Activated T-helper 1 cell treated with Interleukin-2 at 50 U/mL for 16 hours (primary cell): ENCODE measurements at places on chromosomes 2 and 18.

DNA sequence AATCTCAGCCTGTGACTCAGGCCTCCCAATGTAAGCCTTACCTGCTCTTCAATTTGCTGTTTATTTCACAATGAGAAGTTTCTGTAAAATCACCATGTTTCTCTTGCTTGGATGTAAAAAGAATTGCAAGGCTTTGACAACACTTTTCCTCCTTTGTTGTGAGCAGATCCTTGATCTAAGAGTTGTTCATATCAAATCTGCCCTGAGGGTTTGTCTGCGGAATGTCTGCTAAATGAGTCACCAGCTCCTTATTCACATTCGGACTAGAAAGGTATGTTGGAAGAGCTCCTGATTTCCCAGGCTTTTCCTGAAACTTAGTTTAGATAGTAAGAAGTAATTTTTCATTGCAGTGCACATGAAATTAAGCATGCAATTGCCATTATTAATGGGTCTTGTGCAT lies 268.2 kb upstream of the TCF4 start:
- no peak for DNase-seq

GRCh38 chr2:164681009-164681408 lies 59.7 kb upstream of the GRB14 start:
- no peak for DNase-seq

DNA sequence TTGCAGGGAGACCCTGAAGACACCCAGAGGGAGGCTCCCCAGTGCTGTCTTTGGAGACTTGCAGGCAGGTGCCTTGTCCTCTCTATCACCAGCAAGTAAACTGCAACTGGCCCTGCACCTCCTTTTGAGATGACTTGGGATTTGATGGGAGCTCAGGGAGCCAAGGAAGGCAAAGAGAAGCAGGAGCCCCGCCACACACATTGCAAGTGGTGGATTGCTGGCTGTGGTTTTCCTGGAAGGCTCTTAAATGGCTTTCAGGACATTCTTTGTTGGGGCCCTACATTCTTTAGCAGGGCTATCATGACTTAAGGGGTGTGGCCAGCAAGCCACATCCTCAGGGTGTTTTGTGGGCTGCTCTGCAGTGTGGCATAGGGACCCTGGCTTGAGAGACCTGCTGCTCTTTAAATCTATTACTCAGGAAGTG lies 39.9 kb upstream of the CDC42EP3 start:
- peak; percentile 7 for DNase-seq

- no peak for DNase-seq
Measured at GRCh38 chr2:227188292-227188691, 23.9 kb downstream of the COL4A3 start.

DNA sequence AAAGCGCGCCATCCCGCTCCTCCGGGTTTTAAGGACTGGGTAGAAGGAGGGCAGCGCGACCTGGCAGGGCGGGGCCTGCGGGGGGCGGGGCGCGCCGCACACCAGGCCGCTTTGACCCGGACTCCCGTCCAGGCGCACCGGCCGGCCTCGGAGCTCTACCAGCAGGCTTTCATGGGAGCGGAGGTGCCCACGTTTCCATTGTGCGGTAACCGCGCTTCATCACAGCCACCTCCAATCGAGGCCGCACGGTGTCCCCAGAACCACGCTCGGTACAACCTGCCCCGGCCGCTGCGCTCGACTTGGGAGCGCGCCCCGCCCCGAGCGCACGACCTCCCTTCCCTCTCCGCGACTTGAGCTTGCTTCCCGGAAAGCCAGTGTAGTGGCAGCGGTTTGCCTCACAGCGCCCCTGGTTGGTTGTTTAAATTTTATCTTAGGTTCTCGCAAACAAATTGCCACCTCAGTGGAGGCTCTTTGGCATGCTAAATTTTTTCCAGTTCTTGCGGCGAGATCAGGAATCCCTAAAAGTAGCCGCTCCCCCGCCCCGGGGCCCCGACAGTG lies 280 bp upstream of the CYP1B1 start:
- no peak for DNase-seq

DNA sequence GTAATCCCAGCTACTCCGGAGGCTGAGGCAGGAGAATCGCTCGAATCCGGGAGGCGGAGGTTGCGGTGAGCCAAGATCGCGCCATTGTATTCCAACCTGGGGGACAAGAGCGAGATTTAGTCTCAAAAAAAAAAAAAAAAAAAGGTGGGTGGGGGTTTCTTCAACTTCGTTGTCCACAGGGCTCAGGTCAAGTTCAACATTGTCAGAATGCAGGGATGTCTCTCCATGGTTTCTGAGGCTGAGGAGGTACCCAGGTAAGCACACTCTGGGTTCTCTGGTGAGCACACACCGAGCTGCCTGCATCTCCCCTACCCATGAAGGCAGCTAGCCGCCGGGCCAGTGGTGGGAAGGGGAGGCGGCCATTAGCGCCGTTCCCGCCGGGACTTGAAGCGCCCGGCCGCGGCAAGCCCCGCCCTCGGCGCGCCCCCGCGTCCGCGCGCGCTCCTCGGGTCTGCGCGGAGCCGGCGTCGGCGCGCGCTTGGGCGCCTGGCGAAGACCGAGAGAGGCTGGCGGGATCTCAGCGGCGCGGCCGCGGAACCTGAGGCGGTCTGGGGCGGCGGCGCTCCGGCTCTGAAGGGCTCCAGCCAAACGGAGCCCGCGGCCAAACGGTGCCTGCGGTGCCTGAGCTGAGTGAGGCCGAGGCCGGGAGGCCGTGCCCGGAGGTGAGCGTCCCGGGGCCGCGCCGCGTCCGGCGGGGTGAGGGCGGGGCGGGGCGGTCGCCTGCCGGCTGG lies at the start of gene UBXN2A:
Gene UBXN2A (plus strand): TSS at position 477 of the 731 bp plus-strand sequence. CDS start 17,852 bp downstream, outside the sequence.
- DNase-seq, result peak; percentile 66

DNA sequence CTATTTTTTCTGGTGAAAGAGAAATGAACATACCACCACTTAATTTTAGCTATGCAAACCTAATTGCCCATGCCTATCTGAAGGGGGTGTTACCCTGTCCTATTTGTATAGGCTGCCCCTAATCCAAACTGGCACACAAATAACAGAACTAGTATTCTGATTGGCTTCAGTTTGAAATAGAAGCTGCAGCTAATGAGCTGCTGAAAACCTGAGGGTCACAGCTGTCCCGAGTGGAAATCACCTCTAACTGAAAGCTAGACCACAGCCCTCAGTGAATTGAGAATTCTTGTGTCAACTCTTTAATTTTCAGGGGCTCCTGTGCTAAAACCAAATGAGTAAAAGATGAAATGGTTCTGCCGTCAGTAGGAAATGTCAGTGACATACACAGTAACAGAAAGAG lies 28.7 kb downstream of the CCDC141 start:
- DNase-seq, result no peak

DNA sequence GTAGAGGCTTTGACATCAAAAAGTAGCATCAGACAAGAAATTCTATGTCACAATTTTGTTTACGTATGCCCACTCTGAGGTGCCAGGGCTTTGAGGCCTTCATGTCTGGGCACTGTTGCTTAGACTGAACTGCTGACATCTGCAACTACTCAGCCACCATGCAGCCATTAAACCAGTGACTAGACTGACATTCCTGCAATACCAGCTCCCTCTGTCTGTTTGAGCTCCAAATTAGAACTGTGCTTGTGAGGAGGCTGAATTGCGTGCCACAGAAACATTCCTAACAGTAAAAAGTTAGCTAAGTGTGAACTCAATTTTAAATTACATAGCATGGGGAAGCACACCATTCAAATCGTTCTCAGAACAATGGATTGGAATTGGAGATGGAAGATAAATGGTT lies 163.2 kb downstream of the INSIG2 start:
- no peak for DNase-seq

- DNase-seq, result no peak
Measured at GRCh38 chr2:190655113-190655512, 6.2 kb downstream of the NAB1 start.

DNA sequence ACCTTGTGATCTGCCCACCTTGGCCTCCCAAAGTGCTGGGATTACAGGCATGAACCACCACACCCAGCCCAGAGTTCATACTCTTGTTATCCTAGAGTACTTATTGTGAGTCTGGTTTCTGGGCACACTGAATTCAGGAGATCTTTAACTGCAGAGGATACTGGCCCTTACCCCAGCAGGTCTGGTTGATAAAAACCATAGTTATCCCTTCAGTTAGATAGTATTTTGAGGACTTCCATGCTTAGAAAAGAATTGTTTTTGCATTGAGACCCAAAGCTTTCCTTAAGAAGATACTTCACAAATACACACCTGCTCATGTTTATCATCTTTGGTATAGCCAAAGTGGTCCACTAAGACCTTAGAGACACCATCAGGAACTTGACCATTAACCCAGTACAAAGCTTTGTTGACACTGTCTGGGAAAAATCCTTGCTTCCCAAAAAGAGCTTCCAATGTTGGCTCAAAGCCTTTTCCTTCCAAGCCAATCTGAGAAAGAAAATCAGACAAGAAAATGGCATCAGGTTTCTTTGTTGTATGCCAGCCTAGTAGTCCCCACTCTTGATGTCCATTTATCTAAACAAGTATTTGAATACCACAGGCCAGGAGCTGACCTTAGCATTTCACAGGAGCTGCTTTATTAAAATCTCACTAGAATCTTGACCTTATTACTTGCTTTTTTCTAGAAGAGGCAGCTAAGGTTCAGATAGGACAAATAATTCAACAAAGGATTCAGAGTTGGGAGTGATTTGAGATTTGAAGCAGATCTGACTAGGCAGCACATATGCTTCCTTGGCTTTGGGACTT lies 17.2 kb downstream of the APOB start:
- no peak for DNase-seq

DNA sequence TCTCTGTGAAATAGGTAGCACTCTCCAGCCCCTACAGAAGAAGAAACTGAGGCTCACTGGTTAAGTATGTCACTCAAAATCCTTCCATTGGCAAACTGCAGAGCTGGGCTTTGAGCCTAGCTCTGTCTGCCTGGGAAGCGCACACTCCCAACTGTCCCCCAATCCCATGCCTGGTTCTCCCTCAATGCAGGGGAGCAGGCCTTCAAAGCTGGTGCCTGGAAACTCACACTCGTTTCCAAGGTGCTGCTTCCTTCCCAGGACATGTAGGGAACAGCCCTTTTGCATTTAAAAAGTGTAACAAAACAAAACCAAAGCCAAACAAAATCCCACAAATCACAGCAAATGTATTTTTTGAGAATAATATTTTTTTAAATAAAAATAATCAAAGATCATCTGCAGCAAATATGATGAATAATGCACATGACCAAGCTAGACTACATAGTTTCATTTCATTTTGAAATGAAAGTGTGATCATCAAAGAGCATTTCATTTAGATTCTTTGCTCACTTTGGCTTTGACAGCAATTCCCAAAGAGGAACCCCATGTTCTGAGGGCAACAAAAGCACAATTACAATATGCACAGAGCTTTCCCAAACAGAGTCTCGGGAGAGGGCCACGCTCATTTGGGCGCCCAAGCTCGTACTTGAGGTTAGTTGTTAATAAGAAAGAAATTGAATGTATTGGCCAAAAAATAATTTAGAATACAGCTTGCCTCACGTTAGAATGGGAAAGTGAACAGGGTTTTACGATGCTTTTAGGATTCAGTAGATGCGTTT lies 96.7 kb upstream of the ACKR3 start:
- no peak for DNase-seq

GRCh38 chr2:197879812-197880408 lies 75.5 kb downstream of the PLCL1 start:
- no peak for DNase-seq

DNA sequence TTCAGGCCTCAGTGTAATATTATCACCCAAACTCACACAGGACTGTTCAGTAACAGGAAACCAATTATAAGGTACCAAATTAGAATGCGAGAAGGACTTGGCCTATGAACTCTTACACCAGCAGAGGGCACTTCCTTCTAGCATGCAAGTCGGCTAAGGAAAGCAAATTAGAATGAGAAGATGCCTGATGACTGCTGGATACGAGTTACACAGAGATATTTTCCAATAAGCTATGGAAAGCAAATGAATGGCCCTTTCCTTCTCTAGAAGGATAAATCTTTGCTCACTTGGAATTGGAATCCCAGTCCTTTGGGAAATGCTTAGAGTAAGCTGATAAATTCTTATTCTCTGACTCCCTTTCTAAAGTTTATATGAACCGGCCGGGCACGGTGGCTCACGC lies 109.8 kb downstream of the AP1S3 start:
- no peak for DNase-seq

DNA sequence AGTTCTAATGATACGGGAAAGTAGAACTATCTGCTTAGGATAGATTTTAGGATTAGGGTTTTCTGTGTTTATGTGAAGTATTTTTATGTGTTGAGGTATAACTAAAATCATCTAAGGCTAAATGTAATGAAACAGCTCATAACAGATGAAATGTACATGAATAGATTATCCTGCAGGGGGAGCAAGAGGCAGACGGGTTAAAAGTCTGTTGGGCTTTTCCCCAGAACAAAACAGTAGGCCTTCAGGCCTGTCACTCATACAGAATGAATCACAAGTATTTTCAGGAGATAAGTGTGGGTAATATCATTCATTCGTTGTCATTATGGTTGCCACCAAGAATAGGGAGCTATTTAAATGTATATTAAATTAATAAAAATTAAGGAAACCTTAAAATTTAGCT lies 107.9 kb upstream of the IL1R2 start:
- DNase-seq, result no peak

GRCh38 chr18:56035546-56035945 lies 447.6 kb upstream of the TCF4 start:
- no peak for DNase-seq

- DNase-seq, result no peak
Measured at GRCh38 chr18:2920027-2920426, 73.2 kb downstream of the EMILIN2 start.

DNA sequence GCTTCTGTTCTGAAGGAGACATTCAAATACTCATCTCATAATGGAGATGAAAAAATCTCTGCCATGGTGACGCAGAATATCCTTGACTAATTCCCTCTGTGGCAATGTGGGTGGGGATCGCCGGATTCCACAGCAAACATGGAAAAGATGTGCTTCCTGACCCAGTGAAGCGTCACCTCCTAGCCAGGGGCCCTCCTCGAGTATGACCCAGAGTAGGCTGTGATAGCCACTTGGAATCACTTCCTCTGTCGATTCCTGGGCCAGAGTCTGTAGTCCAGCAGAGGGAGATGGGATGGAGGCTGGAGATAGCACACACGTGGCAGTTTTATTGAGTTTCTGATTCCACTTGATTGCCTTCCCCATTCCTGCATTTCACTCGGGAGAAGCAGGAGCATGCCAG lies 36.8 kb downstream of the DRC1 start:
- no peak for DNase-seq

- DNase-seq, result no peak
Measured at GRCh38 chr2:45844796-45845457, 193.5 kb downstream of the PRKCE start.

GRCh38 chr18:79781331-79781941 lies 16.3 kb upstream of the KCNG2 start:
- no peak for DNase-seq
